ENCODE measurements at places on chromosomes 11 and 22.

- DNase-seq, result no peak
- H3K27ac ChIP-seq, result no peak overlapping the region
- no peaks in the 10 kb centered on the region for H3K36me3 ChIP-seq
- no peak overlapping the region for H3K4me3 ChIP-seq
- H3K4me1 ChIP-seq, result no peaks in the 10 kb centered on the region
- no peaks in the 10 kb centered on the region for H3K27me3 ChIP-seq
Measured at GRCh38 chr22:39480557-39480956, 21.5 kb upstream of the MIEF1 start.

DNA sequence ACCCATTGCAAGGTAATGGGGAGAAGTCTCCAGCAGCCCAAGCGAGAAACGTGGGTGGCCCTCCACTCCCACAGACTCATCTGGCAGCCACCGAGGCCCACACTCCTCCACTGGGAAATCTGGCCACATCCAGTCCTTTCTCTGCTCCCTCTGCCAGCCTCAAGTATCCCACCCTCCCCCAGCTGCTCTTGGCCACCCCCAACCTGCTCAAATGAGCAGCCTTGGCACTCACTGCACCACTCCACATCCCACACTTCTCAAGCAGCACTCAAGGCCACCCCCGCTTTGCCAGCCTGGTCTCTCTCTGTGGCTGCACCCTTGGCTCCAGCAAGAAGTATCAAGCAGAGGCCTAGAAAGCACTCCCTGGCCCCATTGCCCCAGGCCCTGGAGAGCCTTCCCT, 28.2 kb downstream of the SLC22A12 start:
- H3K36me3 ChIP-seq, result no peaks in the 10 kb centered on the region
- no peaks in the 10 kb centered on the region for H3K27me3 ChIP-seq
- H3K27ac ChIP-seq, result no peak overlapping the region
- H3K4me1 ChIP-seq, result peaks cover 4% of the 10 kb centered on the region
- DNase-seq, result no peak
- no peak overlapping the region for H3K4me3 ChIP-seq

GRCh38 chr11:30608534-30608933, 22.4 kb upstream of the MPPED2 start:
- no peaks in the 10 kb centered on the region for H3K36me3 ChIP-seq
- DNase-seq, result no peak
- H3K27ac ChIP-seq, result no peak overlapping the region
- no peak overlapping the region for H3K4me3 ChIP-seq
- no peaks in the 10 kb centered on the region for H3K27me3 ChIP-seq
- no peaks in the 10 kb centered on the region for H3K4me1 ChIP-seq

- no peak overlapping the region for H3K27ac ChIP-seq
- no peak overlapping the region for H3K4me3 ChIP-seq
- no peaks in the 10 kb centered on the region for H3K27me3 ChIP-seq
- H3K4me1 ChIP-seq, result no peaks in the 10 kb centered on the region
Measured at GRCh38 chr11:119640541-119640940, 88.5 kb downstream of the NECTIN1 start.

DNA sequence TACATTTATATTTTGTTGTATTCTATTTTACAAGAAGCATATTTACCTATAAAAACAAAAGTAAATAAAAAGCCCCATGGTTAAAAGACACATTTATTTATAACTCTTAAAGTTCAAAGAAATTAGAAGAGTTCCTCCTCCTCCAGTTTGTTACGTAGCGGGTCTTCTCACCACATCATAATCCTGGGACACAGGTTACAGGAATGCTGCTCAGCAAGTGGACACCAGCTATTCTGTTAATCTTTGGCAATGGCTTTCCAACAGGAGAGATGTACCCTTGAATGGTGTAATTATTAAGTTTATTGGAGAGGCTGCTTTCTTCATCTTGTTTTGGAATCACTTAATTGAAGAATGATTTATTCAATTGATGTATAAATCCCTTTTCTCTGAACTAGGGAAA, 19.6 kb upstream of the CAT start:
- no peak overlapping the region for H3K27ac ChIP-seq
- H3K4me3 ChIP-seq, result no peak overlapping the region
- no peaks in the 10 kb centered on the region for H3K36me3 ChIP-seq

GRCh38 chr11:29448246-29448877, 568.5 kb downstream of the KCNA4 start:
- no peaks in the 10 kb centered on the region for H3K4me1 ChIP-seq
- DNase-seq, result no peak
- H3K27me3 ChIP-seq, result no peaks in the 10 kb centered on the region
- H3K4me3 ChIP-seq, result no peak overlapping the region

GRCh38 chr11:43825217-43825816, 55.3 kb upstream of the ALKBH3 start:
- no peaks in the 10 kb centered on the region for H3K4me1 ChIP-seq
- H3K27ac ChIP-seq, result no peak overlapping the region
- H3K4me3 ChIP-seq, result no peak overlapping the region

- peaks cover 15% of the 10 kb centered on the region for H3K4me1 ChIP-seq
- H3K27ac ChIP-seq, result no peak overlapping the region
- no peaks in the 10 kb centered on the region for H3K27me3 ChIP-seq
- no peaks in the 10 kb centered on the region for H3K36me3 ChIP-seq
Measured at GRCh38 chr11:64265176-64266160, 14.1 kb downstream of the PLCB3 start.

DNA sequence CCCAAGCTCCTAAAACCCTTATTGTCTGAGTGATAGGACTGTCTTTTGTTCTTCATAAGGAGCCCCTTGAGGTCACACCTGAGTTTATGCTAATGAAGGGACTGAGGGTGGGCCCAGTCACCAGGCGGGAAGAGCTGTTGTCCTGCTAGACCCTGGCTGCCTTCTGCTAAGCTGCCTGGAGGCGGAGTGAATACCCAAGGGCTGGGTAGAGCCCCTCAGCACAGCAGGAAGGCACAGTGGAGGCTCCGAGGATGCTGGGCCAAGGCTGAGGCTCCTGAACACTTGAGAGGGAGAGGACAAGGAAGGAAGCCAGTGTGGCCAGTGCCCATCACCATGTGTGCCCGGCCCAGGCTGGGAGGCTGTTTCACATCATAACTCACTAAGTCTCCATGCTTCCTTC, 4.8 kb upstream of the PHF21B start:
- no peak for DNase-seq
- H3K4me1 ChIP-seq, result peaks cover 6% of the 10 kb centered on the region
- no peak overlapping the region for H3K27ac ChIP-seq
- H3K27me3 ChIP-seq, result peaks cover 14% of the 10 kb centered on the region

DNA sequence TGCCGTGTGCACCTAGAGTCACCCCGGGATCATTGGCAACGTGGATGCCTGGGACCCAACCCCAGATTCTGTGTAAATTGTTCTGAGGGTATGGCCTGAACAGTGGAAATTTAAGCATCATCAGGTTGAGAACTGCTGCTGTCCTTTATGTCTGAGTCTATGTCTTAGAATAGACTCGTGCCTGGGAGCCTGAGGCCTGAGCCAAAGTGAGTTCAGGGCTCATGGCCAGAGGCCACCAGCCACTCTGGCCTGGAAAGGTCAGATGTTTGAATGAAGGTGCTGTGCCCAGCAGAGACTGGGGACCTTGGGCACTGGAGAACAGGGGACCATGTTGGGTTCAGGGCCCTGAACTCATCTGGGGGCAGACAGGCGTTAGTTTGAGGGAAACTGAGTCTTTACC, 91.1 kb downstream of the MYO18B start:
- H3K36me3 ChIP-seq, result no peaks in the 10 kb centered on the region
- H3K27me3 ChIP-seq, result no peaks in the 10 kb centered on the region
- DNase-seq, result no peak
- H3K27ac ChIP-seq, result no peak overlapping the region
- H3K4me1 ChIP-seq, result no peaks in the 10 kb centered on the region

Measured in CD4-positive, alpha-beta memory T cell (primary cell).